ENCODE measurements at places on chromosomes 11 and 22.
A peak's percentile ranks its signal among the peaks of the same experiment; 100 is the strongest.

GRCh38 chr11:82225930-82226329 lies 507.7 kb downstream of the FAM181B start:
- peak; percentile 35 for DNase-seq

DNA sequence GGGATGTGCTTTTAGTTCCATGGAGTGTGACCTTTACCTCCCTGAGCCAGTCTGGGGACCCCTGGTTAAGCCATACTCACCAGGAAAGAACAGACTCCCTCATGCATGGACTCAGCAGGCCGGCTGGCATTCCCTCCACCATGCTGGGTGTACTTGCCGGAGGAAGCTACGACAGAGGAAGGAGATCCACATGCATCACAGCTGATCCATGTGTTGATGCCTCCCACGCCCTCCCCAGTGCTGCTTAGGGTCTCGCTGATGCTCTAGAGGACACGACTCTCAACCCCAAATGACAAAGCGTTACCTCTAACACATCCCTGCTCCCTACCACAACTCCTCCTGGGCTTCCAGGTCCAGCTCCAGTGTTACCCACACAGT lies 39.8 kb downstream of the GAB4 start:
- DNase-seq, result no peak

GRCh38 chr22:19055801-19056200 lies 66.4 kb downstream of the DGCR2 start:
- DNase-seq, result no peak

- no peak for DNase-seq
Measured at GRCh38 chr22:47197773-47198500, 435.5 kb downstream of the TBC1D22A start.

DNA sequence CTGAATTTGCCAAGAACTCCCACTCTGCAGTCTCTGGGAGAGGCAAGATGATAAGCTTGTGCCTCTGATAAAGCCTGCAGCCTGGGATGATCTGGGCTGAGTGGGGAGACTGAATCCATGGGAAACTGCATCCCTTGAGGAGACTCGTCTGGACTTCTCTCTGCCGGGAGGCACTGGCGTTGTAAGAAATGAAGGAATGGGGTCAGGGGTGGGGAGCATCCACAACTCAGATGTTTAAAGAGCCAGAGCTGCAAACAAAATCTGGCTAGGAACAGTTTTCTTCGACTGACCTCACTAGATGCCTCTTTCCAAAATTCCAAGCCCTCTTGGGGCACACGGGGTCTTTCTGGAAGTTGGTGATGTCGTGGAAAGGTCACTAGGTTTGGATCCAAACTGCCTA lies 64.4 kb downstream of the SPON1 start:
- no peak for DNase-seq

Data from NCI-H524 (cell line).